Renal pelvis (tissue), 12 donors: ENCODE measurements at places on chromosomes 6 and 20. TPM values are rescaled to one million over a fixed set of nuclear protein-coding genes. Genes with fewer than 3 reads are reported as not detected.

GRCh38 chr20:44222633-44223368 is 12.2 kb upstream of the OSER1 start:
- DNase-seq = no peak

DNA sequence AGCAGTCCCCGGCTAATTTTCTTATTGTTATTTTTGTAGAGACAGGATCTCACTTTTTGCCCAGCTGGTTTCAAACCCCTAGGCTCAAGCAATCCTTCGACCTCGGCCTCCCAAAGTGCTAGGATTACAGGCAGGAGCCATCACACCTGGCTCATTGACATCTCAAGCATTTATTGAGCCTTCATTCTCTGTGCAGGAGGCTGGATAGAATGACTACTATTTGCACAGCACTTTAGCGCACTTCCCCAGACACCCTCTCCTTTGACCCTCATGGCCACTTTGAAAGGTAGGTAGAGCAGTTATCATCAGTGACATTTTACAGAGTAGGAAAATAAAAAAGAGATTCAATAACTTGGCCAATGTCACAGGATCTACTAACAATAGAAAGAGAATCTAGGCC is 124.0 kb upstream of the STXBP5 start:
- no peak for DNase-seq

- no peak for DNase-seq
Measured at GRCh38 chr20:53020834-53021233, 48.7 kb downstream of the TSHZ2 start.

- DNase-seq = no peak
Measured at GRCh38 chr6:27286141-27286540, 25.9 kb downstream of the POM121L2 start.

DNA sequence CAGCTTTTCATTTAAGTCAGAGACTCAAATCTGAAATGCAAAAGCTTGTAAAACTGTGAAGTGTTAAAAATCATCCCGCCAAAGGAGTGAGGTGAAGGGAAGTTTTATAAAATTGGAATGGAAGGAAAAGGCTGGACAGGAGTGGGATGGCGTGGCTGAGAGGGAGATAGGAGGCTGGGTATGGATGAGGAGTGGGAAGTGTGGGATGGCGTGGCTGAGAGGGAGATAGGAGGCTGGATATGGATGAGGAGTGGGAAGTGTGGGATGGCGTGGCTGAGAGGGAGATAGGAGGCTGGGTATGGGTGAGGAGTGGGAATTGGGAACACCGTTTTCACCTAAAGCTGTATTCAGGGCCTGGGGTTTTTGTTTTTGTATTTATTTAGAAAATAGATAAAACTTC is 59.4 kb upstream of the NKX2-2 start:
- no peak for DNase-seq

DNA sequence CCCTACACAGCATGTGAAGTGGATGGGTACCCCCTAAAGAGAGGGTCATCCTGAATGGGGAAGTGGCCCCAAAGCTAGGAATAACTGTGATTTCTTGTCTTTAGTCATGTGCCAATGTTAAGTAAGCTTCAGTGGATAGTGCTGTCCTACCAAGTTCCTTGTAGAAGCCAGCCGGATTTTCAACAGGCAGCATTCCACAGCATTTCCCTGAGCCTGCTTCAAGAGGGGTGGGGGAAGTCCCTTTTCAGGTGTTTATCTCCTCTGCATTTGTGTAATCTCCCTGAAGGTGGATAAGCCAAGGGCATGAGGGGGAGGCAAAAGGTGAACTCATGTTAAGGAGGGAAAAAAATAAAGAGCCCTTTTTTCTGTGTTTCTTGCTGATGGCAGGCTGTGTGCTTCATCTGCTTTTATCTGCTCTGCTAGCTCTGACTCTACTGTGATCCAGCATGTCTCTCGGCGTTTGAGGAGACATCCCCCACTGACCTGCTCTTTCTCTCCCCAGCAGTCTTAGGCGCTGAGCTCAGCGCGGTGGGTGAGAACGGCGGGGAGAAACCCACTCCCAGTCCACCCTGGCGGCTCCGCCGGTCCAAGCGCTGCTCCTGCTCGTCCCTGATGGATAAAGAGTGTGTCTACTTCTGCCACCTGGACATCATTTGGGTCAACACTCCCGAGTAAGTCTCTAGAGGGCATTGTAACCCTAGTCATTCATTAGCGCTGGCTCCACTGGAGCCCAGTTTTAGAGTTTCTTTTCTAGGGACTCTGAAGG is 1.9 kb downstream of the EDN1 start:
- no peak for DNase-seq

- DNase-seq = no peak
Measured at GRCh38 chr20:34431168-34431567, 68.1 kb downstream of the ITCH start.

- DNase-seq = no peak
Measured at GRCh38 chr6:106858653-106859092, 115.9 kb downstream of the CD24 start.

GRCh38 chr6:64256483-64256882 is 620.9 kb downstream of the PHF3 start:
- DNase-seq = no peak

DNA sequence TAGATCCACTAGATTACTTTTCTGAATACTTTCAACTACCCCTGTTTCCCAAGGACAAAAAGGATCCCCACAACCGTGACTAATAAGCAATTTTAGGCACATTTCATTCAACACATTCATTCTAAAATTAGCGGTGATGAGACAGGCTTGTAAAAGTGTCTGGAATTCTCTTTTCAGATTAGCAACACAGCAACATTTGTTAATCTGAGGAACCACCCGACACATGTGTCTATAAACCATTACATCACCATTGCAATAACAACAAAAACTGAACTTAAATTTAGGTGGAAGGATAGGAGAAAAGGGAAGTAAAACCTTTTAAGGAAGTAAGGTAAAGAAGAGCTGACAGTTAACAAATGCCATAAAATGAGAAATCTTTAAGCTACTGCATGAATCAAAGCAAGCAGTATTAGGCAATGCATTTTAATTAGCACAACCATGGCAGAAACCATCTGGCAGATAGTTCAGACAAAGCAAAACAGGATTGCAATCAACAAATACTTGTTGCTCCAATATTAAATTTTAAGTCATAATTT is 49.1 kb downstream of the MAP3K7 start:
- DNase-seq = no peak

RAMACL gene
- polyA plus RNA-seq = 0.25 TPM

NKX2-2 gene
- polyA plus RNA-seq = 0.07 TPM

RIPOR3 gene
- 5.5 TPM for polyA plus RNA-seq
